CD4-positive, alpha-beta T cell treated with Interleukin-15 for 1 hour (primary cell): ENCODE measurements at places on chromosomes 3 and 15.

DNA sequence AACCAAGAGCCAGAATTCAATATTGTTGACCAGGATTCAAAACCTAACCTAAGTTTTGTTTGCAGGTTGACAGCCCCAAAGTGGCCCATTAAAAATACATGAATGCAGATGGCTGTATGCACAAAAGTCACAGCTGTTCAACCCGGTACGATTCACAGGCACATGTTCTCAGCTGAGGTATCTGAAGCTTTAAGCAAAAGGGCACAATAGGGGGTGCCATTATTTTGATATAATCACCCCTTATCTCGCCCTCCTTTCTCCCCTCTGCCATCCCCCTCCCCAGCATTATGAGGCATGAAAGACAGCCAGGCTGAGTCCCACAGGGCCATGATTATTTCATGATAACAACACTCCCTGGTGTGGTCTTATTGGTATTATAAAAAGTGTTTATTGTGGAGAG, 264.9 kb downstream of the EBLN2 start:
- no peak for DNase-seq

- no peak for DNase-seq
These were observed 285.2 kb upstream of the TLE3 start for GRCh38 chr15:70382762-70383458.

DNA sequence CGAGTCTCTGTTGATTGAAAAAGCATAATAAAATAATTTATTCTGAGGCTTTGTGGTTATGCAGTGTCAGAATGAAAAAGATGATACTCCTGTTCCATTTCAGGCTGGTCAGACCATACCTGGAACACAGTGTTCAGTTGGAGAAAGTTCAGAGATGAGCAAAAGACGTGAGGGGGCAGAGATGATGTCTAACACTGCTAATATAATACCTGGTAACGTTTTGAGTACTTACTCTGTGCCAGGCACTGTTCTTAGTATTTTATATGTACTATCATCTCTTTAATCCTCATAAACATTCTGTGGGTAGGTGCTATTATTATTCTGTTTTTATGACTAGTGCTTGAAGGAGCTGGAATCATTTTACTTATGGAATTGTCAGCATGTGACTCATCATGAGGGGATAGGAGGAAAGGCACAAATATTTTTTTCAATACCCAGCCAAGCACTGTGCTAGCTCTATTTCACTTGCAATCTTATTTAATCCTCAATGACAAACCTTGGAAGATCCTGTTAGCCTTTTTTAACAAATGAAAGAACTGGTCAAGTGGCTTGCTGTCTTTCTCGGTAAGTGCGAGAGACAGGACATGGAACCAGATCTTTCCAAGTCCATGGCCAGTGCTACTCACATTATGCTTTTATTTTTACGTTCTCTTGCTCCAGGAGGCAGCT, 31.8 kb downstream of the IQGAP1 start:
- no peak for DNase-seq

DNA sequence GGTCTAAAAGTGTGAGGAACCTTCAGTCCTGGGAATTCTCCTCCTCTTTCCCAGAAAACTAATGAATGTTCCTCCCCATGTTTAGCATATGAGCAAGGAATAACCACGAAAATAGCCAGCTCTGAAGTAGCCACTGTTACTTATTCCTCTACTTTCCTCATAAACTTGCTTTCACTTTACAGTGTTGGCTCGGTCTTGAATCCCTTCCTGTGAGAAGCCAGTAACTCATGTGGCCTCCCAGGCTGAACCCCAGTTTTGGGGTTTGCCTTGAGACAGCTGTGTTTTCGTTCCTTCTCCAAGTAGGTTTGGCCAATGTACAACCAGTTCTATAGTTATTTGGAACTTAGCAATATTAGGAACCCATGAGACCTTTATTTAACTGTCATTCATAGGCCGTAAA, 195.0 kb downstream of the CNTN6 start:
- no peak for DNase-seq

DNA sequence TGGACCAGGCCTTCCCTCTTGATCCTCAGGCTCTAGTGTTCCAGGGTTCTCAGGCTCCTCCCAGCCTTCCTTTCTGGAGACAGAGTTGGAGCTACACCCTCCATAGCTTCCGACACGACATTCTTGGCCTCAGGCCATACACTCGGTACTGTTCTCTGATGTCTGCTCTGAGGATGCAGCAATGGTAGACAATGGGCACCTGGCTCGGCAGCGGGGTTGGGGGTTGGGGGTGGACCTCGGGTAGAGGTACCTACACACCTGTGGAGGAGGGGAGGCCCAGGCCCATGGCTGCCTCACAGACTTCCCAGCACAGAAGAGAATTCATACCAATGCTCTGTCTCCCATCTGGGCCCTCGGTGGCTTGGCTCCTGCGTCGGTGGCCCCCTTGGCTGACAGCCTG, 21.4 kb downstream of the CCDC13 start:
- DNase-seq = no peak

GRCh38 chr15:38474155-38474757, 20.3 kb downstream of the FAM98B start:
- DNase-seq = peak; percentile 40

GRCh38 chr15:50764461-50765194, 878 bp downstream of the SPPL2A start:
- no peak for DNase-seq

DNA sequence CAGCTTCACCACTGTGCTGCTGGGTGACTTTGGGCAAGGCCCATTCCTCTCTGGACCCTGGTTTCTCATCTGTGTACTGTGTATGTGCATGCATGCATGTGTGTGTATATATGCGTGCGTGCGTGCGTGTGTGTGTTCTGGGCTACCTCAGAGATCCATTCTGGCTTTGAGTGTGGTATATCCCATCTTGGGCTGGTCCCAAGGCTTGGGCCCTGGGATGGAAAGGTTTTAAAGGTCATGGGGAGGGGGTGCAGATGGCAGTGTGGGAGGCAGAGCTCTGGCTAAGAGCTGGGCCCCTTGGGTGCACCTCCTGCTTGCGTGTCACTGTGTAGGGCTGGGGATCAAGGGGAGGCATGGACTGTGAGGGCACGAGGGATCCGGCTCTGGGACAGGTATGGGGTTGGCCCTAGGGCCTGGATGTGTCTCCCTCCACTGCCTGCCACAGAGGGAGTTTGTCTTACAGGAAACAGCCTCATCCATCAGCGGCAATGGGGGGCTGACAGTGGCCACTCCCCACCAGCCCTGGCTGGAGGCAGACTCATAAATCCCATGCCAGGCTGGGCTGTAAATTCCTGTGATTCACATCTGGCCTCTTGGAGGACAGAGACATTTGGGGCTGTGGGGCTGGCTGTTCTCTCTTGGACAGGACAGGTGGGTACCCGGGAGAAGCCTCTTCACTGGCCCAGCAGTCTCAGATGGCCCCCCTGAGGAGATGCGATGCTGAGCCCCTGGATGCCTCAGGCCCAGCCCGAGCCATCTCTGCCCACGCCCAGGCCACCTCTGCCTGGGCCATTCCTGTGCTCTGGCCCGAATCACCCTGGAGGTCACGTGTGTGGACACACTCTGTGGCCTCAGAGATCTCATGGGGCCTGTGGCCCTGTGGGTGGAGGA, 21.4 kb upstream of the CSPG4 start:
- DNase-seq = no peak

GRCh38 chr3:125203731-125204130, 8.8 kb downstream of the SLC12A8 start:
- no peak for DNase-seq

DNA sequence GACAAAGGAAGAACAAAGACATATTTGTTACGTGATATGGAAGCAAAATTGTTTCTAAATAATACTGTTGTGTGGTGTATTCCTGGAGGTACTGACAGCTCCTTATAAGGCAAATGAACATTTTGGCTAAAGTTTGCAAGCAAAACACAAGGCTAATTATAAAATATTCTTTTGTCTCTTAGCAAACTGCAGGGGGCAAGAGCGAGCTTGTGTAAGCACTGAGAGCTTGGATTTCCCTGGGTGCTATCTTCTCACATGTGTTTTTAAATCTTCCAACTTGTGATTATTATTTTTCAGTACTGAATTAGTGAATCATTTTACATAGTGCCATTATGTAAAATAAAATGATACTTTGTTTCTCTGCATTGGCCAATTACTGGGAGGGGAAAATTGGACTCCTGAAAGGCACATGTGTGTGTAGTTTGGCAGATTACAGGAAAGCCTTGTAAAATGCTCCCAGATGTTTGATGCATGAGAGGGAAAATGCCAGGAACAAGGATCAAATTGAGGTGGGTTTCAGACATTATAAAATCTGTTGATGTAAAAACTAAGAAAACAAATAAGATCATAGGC, 611.5 kb downstream of the AGBL1 start:
- DNase-seq = no peak

- DNase-seq = no peak
These were observed 9.0 kb downstream of the IGDCC4 start for GRCh38 chr15:65413760-65414144.

- DNase-seq = no peak
These were observed 597 bp upstream of the CAMK1 start for GRCh38 chr3:9770276-9770812.

DNA sequence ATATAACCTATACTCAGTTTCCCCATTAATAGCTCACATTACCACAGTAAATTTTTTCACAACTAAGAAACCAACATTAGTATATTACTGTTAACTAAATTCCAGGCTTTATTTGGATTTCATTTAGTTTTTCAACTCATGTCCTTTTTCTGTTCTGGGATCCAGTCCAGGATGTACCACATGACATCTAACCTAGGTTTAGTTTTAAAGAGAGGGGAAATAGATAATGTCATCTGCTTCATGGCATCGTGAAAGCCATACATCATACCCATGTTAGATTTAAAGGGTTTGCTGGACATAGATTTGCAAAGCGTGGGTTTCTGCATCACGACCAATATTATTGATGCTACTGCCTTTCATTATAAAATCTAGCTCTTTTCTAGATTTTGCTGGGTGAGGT, 33.2 kb upstream of the RPP14 start:
- DNase-seq = no peak

GRCh38 chr3:146035366-146035765, 125.6 kb downstream of the PLOD2 start:
- DNase-seq = no peak

DNA sequence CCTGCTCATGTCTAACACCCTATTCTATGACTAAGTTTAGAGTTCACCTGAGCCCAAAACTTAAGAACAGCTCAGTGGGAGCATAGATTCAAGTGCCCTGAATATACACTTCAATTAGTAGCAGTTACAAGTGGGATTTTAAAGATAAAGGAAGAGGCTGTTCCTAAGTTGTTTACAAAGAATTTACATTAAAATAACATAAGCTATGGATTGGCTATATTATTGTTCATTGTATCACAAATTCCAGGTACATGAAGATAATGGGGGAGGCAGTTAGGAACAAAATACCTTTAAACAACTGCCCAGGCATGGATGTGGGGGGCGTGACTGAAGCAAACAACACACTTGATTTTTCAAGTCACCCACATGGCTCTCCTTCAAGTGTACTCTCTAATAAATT, 52.7 kb downstream of the ROPN1B start:
- DNase-seq = no peak

DNA sequence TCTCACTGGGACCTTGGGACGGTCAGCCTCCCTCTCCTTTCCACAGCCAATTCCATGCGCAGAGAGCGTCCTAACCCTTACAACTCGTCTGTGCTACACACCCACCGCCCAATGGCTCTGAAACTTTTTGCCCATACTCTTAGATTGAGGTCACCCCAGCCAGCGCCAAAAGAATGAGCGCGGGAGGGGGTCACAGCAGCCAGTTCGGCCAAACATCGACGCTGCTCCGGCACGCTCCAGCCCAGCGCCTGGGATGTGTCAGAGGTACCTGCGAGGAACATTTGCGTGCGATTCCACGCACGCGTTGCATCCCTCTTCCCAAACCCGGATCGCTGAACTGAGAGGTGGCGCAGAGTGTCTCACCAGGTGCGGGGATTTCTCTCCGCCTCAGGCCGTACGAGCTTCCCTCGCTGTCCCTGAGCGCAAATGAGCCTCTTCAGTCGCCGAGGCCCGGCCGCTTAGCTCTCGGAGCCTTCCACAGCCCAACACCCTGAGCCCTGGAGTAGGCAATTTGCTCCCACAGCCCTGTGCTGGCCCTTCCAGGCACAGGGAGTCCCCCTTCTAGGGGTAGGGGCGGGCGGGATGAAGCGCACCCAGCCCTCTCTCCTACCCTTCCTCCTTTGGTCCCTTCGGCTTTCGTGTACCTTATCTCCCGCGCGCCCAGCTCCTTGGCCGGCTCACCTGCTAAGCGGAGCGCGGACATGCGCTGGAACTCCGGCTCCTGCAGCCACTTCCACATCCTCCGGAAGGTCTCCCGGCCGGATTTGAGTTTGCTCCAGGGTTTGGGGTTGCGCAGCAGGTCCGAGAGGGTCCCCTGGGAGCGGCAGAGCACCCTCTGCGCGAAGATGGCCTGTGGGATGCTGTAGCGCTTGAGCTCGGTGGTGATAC, 1.8 kb downstream of the ONECUT1 start:
- no peak for DNase-seq

DNA sequence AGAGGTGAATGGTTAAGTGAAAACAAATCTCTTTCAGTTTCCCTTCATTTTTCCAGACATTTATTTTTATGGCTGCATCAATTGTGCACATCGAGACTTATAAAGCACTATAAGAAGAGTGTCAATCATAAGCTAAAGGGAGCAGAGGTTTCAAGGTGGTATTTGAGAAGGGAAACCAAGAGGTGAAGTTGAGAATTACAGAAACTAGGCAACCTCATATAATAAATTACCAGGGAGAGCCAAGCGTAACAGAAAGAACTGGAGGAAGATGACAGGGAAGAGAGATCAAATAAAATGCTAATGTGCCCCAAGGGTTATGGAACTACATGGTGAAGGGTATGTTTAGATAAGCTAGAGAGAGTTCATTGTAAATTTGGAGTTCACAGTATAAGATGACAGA, 6.3 kb upstream of the CCDC54 start:
- no peak for DNase-seq
